ENCODE measurements at places on chromosomes 3 and 15.

DNA sequence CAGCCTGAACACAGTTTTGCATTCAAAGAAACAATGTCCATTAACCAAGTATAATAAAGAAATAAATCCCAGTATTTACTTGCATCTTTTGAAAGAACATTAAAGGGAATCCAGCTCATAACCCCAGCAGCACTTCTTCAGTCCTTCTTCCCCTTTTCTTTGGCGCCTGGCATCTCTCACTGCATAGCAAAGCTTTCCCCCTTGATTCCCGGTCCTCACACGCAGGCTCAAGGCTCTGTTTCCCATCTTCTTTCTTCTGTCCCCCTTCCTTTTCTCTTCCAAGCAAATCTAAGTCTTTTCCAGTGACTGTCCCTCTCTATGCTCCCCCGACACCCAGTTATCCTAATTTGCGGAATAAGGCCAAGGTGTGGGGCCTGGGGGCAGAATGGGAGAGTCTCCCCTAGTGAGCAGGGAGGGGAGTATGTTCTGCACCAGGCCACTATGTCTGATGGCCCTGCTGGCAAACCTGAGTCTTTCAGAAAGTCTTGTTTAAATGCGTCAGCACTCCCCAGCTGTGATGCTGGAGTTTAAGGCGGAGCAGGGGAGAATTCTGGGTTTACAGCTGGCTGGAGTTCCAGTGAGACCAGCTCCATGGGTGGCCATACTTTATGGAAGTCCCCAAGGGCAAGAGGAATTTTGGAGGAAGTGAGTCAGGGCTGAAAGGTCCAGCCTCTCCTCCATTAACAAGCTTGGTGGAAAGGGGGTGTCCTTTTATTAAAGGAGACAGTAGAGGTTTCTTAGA is 42.1 kb downstream of the GOLGA6A start:
- DNase-seq, result no peak

GRCh38 chr3:141273700-141274410 is 42.2 kb downstream of the PXYLP1 start:
- no peak for DNase-seq

GRCh38 chr3:44966795-44967278 is 9.1 kb downstream of the ZDHHC3 start:
- DNase-seq, result no peak

GRCh38 chr3:188697127-188697526 is 474.6 kb upstream of the TPRG1 start:
- DNase-seq, result no peak

DNA sequence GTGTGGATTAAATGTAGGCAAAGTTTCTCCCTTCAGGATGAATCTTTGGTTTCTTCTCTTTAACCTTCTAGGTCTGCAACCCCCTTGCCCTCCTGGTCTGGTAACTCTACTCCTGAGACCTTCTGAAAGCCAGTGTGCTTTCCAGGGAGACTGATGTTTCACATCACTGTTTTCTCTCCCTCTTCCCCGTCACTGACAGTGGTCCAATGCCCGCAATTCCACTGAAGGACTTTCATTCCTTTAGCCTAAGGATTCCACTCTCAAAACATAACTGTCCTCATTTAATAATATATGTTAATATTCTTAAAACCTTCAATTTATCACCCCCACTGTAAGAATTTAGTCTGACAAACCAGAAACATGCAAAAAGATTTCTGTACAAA is 101.5 kb upstream of the CPNE4 start:
- no peak for DNase-seq

DNA sequence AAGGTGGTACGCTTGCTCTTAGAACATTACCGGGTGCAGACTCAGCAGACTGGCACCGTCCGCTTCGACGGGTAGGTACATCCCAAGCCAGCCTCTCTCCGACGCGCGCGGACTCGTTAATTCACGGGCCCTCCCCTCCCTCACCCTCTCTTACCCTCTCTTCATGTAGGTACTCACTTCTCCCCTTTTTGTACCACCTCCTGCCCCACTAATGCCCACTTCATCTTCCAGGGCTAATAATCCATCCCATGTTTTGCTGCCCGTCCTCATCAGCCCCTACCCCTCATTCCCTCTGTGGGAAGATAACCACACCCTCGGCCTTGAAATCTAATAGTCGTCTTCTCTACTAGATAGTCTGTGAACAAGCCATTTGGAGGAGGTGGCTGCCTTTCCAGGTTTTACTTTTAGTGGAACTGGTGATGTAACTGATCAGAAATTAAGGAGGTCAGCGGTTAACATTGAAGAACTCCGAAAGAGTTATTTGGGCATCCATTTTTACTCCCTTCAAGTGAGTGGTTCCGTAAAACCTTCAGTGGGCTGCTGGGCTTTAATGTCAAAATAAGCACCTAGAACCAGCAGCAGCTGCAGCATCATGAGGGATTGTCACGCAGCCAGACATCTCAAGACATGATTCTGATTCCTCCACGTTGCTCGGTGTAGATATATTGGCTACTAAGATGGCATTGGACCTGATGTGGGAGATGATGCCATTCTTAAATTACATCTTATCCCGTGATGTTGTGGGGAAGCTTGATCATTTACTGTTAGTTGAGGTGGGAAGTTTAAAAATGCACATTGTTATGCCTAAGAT is 1.3 kb downstream of the FEM1B start:
- peak; percentile 37 for DNase-seq

- no peak for DNase-seq
Measured at GRCh38 chr3:46989146-46989810, 9.8 kb downstream of the NBEAL2 start.

GRCh38 chr3:36868614-36869436 is 76.0 kb downstream of the TRANK1 start:
- DNase-seq, result peak; percentile 88

- peak; percentile 48 for DNase-seq
Measured at GRCh38 chr3:15635121-15635661, 33.6 kb downstream of the BTD start.

GRCh38 chr3:16999871-17000270 is 115.1 kb downstream of the PLCL2 start:
- no peak for DNase-seq

DNA sequence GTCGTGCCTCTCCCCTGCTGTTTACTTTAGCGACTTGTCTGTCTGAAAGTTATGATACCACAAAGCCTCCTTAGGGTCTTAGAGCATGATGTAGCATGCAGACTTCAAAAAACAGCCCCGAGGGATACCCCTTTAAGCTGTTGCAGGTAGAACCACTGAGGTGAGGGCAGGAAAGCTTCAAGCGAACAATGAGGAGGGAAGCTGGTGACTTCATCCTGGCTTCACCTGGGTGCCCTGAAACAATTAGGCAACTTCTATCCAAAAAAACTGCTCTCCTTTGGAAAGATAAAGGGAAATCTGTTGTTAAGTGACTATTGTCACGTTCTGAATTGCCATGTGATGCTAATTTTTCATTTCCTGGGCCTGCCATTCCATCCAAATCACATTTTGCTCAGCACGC is 231.6 kb downstream of the SOX2 start:
- no peak for DNase-seq

- no peak for DNase-seq
Measured at GRCh38 chr3:43080726-43081568, 24.9 kb downstream of the POMGNT2 start.

DNA sequence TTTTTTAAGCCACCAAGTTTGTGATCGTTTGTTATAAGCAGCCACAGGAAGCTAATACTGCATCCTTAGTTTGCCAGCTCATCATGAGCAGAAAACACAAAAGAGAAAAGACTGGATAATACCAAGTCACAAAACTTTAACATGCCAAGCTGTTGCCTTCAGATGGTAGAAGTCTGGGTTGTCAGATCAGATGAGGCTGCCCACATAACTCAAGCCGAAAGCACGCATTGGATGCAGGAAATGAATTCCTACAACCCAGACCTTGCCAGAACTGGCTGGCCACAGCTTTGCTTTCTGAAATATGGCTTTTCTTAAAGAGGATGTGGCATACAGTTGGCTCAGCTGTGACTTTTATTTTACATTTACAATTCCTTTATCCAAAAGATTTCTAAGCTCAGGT is 118.3 kb upstream of the NEO1 start:
- DNase-seq, result no peak

DNA sequence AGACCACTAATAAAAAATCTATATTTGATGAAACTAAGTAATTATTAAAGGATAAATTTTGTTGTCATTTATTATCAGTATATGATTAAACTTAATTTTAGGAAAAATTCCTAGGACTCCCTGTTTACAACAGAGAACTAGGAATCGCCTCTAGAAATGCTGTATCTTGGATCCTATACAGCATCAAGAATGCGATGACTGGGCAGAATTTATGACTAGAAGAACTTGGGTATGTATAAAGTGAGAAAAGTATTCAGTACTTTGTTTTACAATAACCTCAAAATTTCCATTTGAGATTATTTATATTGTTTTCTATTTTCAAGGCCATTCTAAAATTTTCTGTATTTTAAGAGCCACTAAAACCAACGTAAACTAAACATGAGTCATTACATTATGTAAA is 82.3 kb upstream of the AGTR1 start:
- no peak for DNase-seq

- DNase-seq, result no peak
Measured at GRCh38 chr3:22262386-22262785, 511.4 kb upstream of the ZNF385D start.

DNA sequence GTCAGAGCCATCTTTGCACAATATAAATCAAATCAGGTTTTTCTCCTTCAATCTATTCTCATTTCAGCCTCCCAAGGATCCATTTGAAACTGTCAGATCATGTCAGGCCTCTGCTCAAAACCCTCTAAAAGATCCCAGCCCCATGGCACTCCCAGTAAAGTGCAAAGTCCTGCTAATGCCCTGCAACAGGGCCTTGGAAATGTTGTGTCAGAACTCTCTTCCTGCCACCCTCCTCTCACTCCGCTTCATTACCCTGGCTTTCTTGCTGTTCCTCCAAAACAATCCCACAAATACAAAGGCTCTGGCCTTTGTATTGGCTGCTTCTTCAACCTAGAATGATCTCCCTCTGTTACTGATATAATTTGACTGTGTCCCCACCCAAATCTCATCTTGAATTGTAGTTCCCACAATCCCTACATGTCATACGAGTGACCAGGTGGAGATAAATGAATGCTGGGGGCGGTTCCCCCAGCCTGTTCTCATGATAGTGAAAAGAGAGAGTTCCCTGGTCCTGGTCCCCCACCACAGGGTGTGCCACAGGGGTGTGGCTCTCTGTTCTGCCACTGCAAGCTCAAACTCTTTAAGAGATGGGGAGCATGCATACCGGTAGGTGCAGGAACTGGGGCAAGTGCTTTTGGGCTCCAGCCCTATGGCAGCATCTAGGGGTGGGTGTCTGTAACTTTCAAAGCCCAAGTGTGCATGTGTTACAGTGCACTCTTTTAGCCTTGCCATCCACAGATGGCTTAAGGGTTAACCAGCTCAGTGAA is 22.9 kb upstream of the TRA2B start:
- no peak for DNase-seq

DNA sequence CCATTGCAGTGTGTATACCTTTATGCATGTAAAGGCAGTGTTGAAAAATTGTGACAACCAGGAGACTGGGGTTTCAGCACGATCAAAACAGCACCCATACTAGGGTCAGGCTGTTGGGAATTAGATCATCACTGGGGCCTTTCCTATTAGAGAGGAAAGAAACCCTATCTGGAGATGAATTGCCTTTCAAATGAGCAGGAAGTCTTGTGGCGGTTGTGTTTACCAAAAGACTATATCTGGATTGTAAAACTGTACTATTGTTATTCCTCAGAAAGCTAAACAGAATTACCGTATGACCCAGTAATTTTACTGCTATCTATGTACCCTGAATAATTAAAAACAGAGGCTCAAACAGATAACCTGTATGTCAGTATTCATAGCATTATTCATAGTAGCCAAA is 10.1 kb downstream of the UBE2E1 start:
- no peak for DNase-seq

GRCh38 chr3:69326855-69327300 is 59.0 kb downstream of the FRMD4B start:
- no peak for DNase-seq

- DNase-seq, result no peak
Measured at GRCh38 chr3:42214064-42214463, 51.9 kb downstream of the CCK start.

DNA sequence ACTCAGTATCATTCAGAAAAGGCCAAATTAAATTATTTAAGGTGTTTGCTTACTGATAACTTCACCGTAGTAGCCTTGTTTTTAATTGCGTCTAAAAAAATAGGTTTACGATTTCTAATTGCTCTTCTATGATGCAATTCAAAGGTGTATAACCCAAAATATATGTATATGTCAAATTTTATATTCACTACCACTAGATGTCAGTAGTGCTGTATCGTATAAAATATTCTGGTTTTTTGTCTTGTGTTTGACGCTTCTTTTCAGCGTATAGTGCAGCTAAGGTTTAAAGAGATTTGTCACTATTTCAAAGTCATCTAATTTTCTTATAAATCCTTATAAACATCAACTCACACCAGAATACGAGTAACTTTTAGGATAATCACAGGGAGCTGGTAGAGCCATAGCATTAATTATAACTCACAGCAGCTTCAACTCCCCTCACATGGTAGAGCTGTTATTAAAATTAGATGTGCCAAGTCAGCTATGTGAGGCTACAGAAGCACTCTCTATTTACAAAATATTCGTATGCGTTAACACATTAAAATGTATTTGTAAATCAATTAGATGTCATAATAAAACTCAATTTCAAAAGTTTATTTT is 3.5 kb downstream of the PFN2 start:
- DNase-seq, result no peak

DNA sequence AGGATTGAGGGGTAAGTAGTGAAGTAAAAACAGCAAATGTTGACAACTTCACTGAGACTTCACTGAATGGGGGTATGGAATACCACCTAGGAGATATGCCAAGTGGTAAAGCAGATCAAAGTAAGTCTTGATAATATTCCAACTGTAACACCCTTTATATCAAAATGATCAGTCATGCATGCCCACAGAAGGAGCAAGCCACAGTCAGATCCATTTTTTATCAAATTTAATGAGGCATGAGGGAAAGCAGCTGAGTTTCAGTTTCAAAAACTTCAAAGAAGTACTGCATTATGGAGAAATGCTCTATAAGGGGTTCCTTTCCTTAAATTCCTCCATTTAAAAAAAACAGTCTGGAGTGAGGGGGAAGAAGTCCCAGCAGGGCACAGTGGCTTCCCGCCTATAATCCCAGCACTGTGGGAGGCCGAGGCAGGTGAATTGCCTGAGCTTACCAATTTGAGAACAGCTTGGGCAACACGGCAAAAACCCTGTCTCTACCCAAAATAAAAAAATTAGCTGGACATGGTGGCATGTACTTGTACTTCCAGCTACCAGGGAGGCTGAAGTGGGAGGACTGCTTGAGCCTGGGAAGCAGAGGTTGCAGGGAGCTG is 56.9 kb downstream of the TJP1 start:
- DNase-seq, result no peak

Data from Ammon's horn (tissue), 1 donor.